ENCODE measurements at places on chromosomes 5 and 9.

DNA sequence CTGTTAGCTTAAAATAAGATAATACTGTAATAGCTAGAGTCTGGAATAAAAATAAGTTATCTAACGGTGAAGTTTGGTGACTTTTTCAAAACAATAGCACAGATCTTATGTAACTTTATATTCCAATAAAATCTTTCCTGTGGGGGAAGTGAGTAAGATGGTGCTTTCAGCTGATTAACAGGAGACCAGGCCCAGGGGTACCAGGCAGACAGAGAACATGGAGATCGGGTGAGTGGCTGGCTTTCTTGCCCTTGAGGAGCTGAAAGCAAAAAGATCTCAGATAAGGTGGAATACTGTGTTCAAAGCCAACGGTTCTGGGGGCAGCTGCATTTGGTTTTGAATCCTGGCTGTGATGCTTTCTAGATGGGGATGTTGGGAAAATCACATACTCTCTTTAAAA is 61.3 kb downstream of the MAT2B start:
- DNase-seq, result no peak

- DNase-seq, result no peak
Measured at GRCh38 chr5:118554981-118555380, 433.4 kb downstream of the DTWD2 start.

DNA sequence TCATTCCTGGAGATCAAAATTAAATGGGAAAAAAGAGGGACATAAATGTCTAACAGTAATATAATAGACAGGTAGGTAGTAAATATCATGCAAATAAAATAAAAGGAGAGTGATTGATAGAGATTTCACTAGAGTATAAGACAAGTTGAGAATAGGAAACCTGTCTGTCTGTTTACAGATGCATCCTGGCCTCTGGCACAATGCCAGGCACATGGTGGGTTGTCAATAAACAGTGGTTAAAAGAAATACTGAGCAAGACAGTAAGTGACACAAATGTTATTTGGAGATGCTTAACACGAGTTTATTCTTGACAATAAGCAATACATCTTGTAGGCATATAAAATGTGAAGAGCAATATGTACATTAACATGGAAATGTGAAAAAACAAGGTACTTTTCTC is 33.3 kb downstream of the RICTOR start:
- no peak for DNase-seq

DNA sequence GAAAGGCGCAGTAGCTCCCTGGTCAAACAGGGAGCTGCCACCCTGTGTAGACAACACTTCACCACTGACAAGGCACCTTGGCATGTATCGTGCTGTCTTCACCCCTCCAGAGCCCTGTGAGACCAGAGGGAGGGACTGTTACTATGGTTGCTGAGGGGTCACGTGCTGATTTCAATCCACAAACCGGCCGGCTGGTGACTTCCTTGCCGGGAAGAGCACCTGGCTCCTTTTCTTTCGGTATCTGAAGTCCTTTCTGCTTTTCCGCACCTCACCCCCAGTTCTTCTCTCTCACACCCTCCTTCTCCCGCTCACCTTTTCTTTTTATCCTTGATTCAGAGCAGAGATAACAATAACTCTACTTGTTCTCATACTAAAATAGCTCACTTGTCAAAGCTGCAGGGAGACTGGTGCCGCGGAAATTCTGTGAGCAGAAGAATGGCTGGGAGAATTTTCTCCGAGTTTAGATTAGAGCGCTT is 327.2 kb downstream of the ZSWIM6 start:
- no peak for DNase-seq

GRCh38 chr9:16501726-16502125 is 368.7 kb downstream of the BNC2 start:
- DNase-seq, result no peak

DNA sequence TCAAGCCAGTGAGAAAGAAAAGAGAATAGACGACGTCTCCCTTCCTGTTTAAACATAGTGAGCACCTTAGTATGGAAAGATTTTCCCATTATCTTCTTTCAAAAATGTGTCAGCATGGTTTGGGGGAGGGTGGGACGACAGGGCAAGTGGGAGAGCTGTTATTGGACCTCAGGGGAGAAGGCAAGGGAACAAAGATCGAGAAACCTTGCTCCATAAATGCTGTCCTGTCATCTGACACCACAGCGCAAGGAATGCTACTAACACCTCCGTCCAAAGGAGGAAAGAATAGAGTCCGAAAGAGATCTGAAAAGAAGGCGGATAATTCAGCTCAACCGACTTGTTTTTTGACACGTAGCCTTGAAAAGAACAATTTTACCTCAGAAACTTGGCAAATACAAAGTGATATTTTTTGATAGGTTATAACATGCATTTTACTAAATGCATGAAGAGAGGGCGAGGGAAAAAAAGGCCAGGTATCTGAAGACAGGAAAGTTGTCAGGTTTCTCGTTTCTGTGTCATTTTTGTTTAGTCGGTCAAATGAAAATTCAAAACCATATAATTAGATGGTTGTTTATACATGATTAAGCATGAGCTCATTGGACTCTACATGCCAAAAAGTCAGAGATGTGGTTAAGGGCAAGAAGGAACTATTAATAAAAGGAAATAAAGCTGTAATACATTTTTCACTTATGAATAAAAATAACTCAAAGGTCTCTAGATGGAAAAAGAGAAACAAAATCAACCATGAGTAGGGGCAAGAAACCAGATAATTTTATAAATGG is 155.7 kb downstream of the GLIS3 start:
- DNase-seq, result no peak

- no peak for DNase-seq
Measured at GRCh38 chr5:159330131-159330800, at the start of gene IL12B. Gene IL12B (minus strand): TSS chr5:159330487. CDS start chr5:159326782, 3,705 bp downstream.

DNA sequence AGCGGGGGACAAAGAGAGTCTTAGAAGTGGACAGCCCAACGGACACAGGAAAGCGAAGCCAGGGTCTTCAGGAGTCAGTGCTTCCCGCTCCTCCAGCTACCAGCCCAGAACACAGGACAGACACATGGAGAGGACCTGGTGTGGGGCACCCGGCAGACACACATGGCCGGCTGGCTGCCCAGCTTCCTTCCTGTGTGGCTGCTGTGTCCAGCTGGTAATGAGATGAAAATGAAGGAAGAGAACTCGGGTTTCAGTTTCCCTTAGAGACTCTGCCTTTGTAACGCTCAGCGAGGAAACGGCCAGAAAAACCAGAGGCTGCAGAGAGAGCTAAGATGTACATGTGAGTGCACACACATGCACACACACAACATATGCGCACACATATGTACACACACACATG is 87.5 kb downstream of the SECISBP2 start:
- no peak for DNase-seq

DNA sequence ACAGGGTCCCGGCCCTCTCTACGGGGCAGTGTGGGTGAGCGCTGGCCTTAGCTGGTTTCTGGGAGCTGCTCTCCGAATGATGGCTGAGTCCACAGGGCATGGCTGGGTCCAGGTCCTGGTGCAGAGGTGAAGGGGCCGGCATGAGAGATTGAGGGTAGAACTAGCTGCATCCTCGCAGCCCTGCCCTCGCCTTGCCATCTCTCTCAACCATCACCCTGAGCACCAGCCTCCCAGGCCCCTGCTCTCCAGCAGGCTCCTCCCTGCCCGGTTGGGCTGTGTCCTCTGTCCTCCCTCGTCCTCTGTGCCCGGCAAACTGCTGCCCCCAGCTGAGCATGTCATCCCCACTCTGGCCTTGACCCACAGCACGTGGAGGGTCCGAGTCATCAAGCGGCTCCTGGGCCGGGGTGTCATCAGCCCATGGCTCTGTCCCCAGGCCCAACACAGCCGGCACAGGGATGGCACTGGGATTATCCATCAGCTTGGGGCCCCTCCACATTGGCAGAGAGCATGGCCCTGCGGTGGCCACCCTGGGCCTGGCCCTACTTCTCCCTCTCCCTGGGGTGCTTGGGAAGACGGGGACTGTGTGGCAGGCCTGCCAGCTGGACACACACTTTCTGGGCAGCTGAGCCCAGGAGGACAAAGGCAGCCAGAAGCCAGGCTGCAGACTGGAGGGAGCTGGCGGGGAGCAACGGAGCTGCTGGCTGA is 8.4 kb downstream of the FLT4 start:
- DNase-seq, result no peak

GRCh38 chr9:68953771-68954170 is 60.1 kb downstream of the PRKACG start:
- no peak for DNase-seq

DNA sequence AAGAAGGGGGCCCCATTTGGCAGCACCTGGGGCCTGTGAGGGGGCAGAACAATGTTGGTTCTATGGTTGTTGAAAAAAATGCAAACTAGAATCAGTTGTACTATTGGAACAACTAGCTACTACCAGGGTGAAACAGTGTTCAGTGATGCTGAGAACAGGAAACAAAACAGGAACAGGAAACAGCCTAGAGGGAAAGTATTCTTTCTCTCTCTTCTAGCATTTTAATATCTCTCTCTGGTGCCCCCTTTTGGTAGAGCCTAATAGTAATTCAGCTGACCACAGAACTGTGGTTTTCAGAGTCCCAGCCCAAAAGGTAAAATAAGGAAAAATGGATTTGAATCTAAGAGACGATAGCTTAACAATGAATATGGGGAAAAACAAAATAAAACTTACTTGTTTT is 138.0 kb upstream of the KCNN2 start:
- DNase-seq, result no peak

GRCh38 chr5:118603278-118603677 is 385.1 kb downstream of the DTWD2 start:
- DNase-seq, result no peak

- DNase-seq, result no peak
Measured at GRCh38 chr5:53726121-53726520, 165.7 kb downstream of the NDUFS4 start.

- DNase-seq, result no peak
Measured at GRCh38 chr9:17191082-17191481, 56.2 kb downstream of the CNTLN start.

- DNase-seq, result no peak
Measured at GRCh38 chr5:36751886-36752285, 124.7 kb upstream of the NIPBL start.

- DNase-seq, result no peak
Measured at GRCh38 chr9:121685795-121686377, 34.5 kb downstream of the DAB2IP start.

DNA sequence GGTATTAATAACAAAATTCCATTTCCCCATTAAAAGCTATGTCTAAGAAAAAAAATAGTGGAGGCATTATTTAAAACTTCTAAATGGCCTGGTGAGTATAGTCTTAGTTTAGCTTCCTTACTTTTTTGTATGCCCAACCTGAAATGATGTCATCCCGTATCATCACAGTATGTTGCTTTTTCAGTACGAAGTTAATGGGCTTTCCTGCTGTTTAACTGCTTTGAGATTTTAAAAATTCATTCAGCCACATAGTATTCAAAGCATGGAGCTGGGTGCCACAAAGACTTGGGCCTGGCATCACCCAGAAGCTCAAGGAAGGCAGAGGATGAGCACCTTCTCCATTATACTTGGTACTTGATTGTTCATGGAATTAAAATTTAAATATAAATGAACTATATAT is 7.4 kb downstream of the F2RL2 start:
- DNase-seq, result no peak

- no peak for DNase-seq
Measured at GRCh38 chr5:35212122-35212982, 17.9 kb downstream of the PRLR start.

DNA sequence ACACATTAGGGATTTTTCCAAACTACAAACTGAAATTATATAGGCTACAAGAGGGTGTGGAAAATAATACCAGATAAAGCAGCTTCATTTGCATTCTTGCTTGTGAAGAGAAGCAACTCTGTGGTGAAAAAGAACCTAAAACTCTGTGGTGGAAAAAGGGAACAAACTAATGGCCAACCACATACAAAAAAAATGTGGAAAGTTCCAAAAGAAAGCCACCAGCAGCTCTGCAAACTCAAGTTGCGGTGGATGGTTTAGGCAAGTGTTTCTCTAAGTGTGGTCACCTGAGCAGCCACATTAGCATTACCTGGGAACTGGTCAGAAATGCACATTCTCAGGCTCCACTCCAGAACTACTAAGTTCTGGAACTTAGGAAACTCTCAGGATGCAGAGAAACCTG is 586.4 kb downstream of the ACTL7B start:
- DNase-seq, result no peak

GRCh38 chr5:15783734-15784133 is 283.8 kb downstream of the FBXL7 start:
- no peak for DNase-seq

DNA sequence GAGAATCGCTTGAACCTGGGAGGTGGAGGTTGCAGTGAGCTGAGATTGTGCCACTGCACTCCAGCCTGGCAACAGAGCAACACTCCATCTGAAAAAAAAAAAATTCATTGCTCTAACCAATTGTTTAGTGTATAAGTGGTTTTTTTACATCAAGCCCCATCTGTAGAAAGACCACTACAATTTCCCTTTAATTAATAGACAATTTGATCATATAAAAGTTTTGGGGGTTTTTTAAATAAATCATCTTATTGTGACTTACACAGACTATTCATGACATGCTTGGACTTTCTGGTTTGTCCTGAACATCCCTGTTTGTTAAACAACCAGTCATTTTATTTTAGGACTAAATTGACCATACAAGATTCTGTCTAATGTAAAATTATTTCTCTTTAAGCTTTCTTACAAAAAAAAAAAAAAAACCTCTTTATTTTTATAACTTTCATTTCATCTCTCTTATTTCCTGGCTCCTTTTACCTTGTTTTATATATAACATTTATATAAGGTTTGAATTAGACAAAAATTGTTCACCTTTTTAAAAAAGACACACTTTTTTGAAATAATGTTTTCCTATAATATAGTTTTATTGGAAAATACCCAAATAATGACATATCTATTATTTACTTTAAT is 9.8 kb upstream of the FANCC start:
- DNase-seq, result no peak

DNA sequence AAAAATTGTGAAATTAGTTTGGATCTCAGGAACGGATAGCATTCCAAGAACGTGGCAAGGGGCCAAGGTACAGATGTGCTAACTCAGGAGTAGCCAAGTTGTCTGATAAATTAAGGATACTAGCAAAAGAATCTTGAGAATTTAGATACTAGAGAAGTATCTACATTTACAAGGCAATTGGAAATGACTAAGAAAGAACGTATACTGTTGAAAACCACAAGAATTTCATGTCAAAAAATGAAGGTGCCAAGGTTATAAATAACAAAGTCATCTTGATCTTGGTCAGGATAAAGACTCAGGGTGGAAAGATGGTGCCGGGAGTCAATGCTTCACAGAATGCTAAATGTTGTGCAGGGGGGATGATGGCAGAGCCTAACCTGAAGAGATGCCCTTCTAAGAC is 19.2 kb downstream of the CAPSL start:
- no peak for DNase-seq

- no peak for DNase-seq
Measured at GRCh38 chr9:20692554-20692953, 8.5 kb downstream of the FOCAD start.

- DNase-seq, result no peak
Measured at GRCh38 chr5:148374690-148375360, 8.9 kb upstream of the FBXO38 start.

GRCh38 chr9:76655971-76656370 is 108.3 kb upstream of the PCA3 start:
- DNase-seq, result no peak

DNA sequence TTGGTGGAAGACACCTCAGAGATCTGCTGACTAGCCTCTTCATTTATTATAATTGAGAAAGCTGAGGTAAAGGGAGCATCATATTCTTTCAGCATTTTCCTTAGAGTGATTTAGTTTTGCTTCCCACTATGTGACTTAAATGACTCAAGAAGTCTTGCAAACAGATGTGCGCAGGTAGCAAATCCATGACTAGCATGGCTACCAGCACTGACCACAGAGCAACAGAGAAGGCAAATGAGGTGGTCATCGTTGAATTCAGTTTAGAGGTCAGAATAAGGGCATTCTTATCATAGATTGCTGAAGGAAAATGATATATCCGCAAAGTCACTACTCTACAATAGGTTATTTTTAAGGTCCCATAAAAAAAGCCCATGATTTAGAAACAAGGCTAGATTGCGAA is 162.2 kb downstream of the PIK3R1 start:
- DNase-seq, result no peak
